HAP-1 (cell line): ENCODE measurements at places on chromosomes 1 and 21.

- DNase-seq: no peak
Observed at GRCh38 chr1:44924835-44925464, 61.4 kb downstream of the EIF2B3 start.

DNA sequence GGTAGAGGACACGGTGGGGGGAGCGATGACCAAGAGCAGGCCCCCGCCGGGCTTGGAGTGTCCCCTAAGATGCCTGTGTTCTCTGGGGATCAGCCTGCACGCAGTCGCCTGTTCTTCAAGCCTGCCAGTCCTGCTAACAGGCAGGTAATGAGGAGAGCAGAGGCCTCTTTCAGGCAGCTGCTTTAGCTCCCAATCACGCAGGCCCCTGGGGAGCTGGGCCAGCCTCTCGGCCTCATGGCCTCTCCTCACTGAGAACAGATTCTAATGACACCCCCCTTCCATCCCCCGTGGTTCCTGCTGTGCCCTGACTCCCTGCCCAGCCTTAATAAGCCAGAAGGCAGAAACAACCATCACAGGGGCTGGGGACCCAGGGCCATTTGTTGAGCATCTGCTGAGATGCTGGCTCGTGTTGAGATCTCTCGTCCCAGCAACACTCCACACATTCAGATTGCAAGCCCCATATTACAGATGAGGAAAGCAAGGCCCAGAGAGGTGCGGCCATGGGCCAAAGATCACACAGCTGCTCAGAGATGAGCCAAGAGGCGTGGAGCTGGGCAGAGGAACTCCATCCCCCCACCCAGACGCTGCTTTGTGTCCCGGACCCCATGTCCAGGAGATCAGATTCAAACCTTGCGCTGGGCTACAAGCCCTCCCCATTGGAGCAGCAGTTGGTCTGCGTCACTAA lies 71.6 kb upstream of the CASZ1 start:
- no peak for DNase-seq

GRCh38 chr1:46473991-46474390 lies 15.6 kb upstream of the DMBX1 start:
- no peak for DNase-seq

GRCh38 chr1:21607549-21608529 lies 61.3 kb downstream of the RAP1GAP start:
- peak; percentile 100 for DNase-seq

DNA sequence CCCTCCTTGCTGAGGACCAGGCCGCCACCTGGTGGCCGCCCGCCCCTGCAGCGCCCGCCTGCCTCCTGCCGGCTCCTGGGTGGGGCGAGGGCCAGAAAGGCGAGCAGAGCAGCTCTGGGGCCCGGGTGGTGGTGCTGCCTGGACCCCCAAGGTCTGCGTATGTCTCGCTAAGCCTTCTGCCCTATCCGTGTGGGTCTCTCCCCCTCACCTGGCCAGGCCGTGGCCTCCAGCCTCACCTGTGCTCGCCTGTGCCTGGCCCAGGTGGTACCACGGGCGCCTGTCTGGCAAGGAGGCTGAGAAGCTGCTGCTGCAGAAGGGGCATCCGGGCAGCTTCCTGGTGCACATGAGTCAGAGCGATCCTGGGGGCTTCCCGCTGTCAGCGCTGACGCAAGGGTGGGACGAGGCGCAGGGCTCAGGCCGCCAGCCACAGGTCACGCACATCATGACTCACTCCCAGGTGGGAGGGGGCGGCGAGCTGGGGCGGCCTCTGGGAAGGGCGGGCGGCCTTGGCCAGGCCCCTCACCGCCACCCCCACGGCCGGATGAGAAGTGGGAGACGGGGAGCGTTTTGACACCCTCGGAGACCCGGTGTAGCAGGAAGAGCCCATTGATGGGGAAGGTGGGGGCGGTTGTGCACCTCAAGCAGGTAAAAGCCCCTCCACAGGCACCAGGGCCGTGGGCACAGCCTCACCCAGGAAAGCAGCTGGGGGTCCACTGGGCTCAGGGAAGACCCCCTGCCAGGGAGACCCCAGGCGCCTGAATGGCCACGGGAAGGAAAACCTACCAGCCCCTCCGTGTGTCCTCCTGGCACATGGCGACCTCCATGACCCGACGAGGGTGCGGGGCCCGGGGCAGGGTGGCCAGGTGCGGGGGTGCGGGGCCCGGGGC lies 9.9 kb downstream of the RNF223 start:
- peak; percentile 77 for DNase-seq

DNA sequence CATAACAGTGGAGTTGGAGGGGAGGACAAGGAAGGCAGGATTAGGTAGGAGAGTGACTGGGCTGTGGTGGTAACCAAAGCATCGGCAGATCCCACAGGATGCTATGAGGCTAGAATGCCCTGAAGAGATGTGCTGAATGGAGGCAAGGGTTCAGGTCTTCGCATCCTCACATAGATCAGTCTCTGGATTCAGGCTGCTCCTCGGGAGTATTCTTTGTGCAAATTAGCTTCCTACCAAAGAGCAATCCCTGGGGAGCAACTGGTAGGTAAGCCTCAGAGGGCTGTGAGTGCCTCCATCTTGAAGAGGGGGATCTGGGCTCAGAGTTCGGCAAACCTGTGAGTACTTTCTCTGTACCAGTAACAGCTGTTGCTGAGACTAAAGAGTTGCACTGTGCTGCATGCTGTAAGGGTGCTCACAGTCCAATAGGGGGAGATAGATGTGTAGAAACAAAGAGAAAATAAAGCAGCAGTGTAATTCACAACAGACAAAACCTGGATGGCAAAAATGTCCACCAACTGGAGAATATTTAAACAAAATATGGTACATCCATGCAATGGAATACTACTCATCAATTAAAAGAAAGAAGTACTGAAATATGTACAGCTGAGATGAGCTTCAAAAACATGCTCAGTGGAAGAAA lies 322.4 kb upstream of the DEPDC1 start:
- peak; percentile 29 for DNase-seq

GRCh38 chr1:204445860-204446412 lies 34.3 kb upstream of the PPP1R15B start:
- DNase-seq: peak; percentile 7

DNA sequence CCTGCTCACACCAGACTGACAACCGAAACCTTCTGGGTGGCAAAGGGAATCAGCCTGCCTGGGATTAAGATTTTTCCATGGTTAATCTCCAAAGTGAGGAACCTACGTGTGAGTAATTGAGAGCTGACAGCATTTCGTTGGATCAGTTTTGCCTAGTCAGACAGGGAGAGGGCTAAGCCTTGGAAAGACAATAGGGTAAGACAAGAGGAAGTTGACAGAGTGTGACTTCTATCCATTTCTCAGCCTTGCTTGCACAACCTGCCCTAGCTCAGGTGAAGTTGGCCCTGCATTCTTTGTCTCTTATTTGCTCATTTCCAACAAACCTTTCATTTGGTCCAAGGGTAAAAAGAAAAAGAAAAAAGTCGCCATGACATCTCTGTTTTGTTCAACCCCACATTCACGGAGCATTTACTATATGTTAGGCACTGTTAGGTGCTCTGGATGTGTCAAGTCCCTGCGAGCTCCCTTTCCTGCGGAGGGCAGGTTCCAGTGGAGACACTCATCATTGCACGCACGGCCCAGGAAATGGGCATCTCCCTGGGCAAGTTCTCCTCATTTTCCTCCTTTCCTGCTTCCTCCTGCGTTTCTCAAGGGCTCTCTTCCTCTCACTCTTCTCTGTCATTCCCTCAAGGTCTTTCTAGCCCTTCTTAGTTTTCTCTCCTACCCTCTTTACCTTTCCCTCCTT lies 23.3 kb downstream of the KIRREL1 start:
- DNase-seq: no peak

DNA sequence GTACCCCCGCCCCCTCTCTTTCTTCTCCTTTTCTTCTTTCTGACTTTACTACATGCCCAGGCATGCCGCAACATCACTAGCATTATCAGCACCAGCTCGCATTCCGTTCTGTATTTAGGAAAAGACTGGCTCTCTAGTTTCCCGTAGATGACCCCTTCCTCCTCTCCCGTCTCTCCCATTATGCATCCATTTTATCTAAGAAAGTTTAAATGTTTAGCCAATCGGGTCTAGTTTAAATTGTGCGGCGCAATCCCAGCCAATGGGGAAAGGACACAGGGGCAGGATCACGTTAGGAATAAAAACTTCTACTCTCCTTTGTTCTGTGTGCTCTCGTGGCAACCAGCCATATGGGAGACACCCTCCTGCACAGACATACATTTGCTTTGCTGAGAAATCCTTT lies 2.3 kb upstream of the KRTAP10-7 start:
- peak; percentile 37 for DNase-seq

GRCh38 chr21:41503331-41503730 lies 4.6 kb downstream of the TMPRSS2 start:
- no peak for DNase-seq

DNA sequence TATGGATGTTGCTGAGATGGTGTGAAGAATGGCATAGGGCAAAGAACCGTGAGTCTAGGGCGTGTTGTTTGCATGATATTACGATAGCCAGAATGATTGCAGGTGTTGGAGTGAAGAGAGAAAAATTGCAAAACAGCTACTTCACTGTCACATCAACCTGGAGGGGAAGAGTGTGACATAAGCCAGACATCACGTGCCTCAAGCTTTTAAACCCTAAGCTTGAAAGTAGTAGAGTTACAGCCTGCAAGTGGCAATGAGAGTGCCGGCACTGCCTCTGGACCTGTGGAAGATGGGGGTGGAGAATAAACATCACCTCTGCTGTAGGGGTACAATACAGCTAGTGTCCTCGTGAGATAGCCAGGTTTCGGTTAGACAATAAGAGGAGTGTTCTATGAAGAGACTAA lies 11.1 kb downstream of the EEIG2 start:
- no peak for DNase-seq
